HAP-1 (cell line): ENCODE measurements at places on chromosomes 12 and 14.
A peak's percentile ranks its signal among the peaks of the same experiment; 100 is the strongest.

GRCh38 chr12:75488553-75488952 lies 8.0 kb downstream of the GLIPR1 start:
- DNase-seq: no peak

- no peak for DNase-seq
Measured at GRCh38 chr12:58283553-58283952, 342.2 kb downstream of the ATP23 start.

DNA sequence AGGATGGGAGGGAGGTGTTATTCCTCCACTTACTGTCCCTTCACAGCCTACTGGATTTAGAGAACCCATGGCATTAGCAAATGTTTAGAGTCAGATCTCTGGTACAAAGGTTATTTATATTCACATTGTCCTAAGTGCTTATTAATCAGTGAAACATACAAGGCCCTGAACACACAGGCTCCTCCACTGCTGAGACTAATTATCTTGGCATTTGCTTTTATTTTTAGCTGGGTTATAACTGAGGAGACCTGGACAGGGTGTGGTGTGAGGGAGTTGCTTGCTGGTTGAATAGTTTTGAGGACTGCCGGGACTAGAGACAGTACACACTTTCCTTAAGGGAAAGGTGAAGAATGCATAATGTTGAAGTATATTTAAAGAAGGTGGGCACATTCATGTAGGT lies 77.5 kb downstream of the FIGNL2 start:
- peak; percentile 12 for DNase-seq

DNA sequence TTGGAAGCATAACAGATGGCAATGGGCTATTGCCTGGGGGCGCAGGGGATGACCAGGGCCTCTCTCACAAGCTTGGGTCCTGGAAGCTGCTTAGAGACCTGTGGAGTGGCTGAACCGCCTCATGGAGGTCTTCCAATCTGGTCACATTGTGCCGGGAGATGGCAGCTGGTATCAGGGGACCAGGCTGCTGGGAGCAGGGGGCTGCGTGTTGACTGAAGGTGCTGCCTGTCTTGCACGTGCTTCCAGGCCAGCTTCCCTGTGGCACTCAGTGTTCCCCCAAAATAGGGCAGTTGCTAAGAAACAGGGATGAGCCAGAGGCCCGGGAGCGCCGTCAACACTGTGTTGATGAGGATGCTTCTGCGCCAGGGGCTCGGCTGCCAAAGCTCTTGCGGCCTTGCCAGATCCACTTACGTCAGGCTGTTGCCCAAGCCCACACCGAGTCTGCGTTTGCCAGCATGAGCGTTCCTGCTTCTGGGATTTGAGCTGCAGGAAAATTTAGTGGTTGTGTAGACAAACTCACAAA lies 39.8 kb downstream of the ELK3 start:
- no peak for DNase-seq

DNA sequence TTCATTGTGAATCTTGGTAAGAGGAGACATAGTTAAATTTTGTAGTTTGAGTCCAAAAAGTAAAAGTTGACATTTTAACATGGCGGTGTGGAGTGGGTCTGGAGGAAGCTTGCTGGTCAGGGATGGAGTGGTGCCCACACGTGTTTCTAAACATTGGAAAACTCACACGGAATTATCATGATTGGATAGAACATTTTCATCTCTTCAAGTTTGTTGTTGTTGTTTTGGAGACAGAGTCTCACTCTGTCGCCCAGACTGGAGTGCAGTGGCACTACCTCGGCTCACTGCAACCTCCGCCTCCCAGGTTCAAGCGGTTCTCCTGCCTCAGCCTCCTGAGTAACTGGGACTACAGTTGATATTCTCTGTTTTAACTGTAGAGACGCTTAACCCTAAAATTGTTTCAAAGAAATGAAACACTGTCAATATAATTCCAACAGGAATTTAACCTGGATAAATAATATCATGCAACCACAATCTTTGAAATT lies 502 bp upstream of the MBIP start:
- no peak for DNase-seq

DNA sequence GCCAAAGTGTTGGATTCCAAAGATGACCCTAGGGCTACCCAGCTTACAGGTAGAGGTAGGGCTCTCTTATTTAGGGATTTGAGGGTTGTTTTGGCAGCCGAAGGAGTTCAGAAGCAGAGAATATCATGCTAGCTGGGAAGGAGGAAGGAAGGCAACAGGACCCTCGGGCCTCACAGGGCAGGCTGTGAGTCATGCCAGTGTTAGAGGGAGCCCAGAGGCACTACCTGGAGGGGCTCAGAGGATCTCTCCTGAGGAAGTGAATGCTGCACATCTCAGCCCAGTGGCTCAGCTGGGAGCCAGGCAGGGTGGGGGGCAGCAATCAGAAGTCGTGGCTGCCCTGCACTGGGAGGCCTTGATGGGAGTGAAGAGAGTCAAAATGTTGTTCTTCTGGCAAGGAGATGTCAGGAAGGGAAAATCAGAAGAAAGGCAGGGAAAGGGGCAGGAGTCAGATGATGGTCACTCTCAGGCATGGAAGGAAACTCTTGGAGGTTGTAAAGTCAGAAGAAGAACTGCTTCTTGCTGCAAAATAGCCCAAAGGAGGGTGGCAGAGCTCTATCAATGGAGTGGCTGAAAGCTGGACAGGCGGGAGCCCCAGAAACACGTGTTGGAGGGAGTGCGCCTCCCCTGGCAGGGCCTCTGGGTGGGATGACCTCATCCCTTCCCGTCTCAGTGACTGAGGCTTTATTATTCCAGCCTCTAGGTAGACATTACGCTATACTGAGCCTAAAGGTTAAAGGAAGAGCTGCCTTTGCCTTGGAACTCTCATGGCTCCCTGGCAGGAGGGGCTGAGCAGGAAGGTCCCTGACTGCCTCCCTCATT lies 141.3 kb downstream of the SMOC1 start:
- DNase-seq: no peak

DNA sequence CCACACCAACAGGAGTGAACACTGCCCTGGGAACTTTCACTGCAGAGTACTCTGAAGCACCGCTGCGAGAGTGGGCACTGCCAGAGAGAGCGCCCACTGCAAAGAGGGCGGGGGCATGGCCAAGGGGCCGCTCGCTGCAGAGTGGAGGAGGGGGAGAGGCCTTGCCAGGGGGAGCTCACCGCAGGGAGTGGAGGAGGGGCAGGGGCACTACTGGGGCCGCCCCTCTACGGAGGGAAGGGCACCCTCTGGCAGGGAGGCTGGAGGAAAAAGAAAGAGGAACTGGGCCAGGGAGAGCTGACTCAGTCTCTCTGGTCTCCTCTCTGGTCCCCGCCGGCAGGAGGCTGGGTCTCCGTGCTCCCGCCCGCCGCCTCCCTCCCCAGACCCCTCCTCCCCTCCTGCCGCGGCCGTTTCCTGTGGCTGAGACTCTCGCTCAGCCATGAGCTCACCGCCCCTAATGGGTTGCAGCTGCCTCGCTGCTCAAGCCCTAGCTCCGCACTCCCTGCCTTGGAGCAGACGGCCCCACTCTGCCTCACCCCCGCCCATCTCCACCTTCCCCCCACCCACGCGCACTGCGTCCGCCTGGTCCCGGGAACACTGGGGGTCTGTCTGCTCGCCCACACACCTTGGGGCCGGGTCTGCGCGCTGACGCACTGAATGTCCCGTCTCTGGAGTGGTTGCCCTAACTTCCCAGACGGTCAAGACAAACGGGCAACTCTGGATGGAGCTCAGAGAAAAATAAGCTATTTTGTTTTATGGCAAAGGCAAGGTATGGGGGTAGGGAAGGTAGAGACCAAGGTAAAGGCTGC lies 1.3 kb downstream of the ARHGEF40 start:
- peak; percentile 83 for DNase-seq

DNA sequence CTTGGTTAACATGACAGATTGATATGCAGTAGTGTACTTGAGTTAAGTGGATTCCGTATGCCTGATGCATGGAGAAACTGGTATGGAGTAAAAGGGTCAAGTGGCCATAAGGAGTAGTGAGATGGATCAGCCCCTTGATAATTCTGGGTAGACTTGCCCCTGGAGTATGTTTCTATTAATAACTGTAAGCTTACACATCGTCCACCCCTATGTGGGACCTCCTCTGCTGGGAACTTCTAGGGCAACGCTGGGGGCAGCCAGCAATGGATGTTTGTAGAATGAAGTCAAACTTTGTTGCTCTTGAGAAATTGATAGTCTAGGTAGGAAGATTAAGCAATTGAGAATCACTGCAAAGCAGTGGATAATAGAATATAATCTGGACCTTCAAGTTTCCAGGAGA lies 3.5 kb downstream of the C12orf75 start:
- no peak for DNase-seq

- DNase-seq: no peak
Measured at GRCh38 chr12:71142016-71142415, 15.8 kb downstream of the TSPAN8 start.

GRCh38 chr12:114209861-114210260 lies 196.1 kb downstream of the TBX5 start:
- no peak for DNase-seq

DNA sequence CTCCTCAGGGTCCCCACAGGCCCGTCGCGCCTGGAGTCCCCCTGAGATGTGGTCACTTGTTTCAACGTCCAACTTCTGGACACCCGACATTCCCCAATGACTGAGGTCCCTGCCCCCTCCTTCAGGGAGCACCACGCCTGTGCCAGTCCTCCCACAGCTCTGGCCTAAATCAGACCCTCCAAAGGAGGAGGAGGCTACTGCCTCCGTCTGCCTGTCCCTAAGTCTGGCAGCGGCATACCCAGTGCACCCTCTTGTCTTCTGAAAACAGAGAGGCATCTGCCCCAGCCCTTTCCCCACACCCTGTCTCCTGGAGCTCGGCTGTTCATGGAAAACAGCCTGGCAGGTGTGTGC lies 46.2 kb downstream of the TESC start:
- no peak for DNase-seq

- no peak for DNase-seq
Measured at GRCh38 chr14:54985156-54985555, 41.7 kb downstream of the WDHD1 start.

DNA sequence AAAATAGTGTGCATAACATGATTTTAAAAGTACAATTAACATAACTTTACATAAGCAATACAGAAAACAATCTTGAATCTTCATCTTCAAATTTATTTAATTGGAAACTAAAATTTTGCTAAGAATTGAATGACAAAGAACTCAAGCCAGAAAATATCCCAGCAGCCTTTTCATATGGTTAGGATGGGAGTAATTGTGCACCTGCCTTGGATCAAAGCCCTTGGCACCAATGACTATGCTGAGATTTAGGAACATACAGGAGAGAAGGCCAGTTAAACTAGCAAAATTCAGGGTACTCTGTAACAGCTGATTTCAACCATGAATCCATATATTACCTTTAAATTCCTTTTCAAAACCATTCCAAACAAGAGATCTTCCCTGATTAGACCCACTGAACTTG lies 5.8 kb downstream of the KERA start:
- DNase-seq: no peak

DNA sequence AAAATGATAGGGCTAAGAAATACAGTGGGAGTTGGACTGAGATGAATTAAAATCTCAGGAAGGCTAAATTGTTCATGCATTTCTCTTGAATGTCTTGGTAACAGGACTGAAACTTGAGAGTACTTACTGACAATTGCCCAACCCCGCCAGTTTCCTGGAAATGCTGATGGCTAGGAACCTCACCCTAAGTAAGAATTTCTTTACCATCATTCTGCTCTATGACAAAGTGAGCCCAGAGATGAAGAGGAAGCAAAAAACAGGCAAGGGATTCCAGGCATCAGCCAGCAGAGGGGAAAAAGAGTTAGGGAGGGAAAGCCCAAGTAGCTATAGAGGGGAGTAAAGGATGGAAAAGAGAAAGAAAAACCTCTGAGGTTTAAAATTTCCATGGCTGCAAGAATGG lies 397.7 kb downstream of the MDGA2 start:
- no peak for DNase-seq

DNA sequence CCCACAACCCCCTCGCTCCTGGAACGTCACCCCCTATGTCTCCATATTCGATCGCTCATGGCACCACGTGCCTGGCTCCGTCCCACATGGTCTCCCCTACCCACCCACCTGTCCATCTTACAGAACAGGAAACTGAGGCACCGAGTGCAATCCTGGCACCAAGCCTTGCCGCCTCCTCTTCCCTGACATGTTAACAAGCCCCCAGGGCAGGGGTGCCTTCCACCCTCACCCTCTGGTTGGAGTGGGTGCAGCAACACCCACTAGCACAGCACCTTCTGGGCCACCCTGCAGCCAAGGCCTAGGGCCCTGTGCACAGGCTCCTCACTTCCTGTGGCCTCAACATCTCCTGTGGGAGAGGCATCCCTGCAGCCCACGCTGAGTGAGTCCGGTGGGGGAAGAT lies 110.3 kb downstream of the RFLNA start:
- no peak for DNase-seq

DNA sequence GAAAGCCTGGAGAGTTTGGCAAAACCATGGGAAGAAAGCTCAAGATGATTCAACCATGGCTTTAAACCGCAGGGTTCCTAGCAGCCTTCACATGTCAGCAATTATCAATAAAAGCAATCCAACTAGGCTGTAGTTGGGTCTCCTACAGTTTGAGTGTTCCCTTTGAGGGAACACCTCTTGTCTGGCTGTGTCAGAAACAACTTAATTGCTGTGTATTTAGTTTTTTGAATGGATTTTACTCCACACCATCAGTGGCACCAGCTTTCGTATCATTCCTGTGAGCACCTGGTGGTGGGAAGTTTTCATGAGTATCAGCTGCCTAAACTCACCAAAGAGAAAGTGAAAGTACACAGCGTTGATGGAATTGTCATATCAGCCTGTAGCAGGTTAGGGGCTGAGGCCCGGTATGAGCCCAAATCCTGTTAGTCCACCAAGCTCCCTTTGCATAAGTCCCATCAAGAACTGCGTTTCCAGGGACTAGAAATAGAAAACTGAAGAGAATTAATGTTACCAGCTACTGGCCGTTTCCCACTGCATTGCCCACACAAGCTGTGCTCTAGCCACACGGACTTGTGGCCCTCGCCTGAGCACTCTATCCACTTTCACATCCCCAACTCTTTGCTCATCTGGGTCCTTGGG lies 10.9 kb upstream of the IL26 start:
- no peak for DNase-seq

DNA sequence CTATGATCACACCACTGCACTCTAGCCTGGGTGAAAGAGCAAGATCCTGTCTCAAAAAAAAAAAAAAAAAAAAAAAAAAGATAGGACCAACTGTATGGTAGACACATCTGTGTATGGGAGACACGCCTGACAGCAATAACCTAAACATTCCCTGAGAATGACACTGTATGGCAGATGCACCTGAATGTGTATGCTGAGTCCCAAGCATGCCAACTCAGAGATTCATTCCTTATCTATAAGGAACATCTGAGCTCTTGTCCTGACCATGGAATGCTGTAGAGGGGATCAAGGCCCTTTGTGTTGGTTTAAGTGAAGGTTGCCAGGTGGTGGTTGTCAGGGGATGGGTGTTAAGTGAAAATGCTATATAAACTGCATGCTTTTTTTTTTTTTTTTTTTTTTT lies 19.2 kb upstream of the LGALS3 start:
- DNase-seq: no peak
